Iris pigment epithelial cell (primary cell): ENCODE measurements at places on chromosomes 4 and X.

DNA sequence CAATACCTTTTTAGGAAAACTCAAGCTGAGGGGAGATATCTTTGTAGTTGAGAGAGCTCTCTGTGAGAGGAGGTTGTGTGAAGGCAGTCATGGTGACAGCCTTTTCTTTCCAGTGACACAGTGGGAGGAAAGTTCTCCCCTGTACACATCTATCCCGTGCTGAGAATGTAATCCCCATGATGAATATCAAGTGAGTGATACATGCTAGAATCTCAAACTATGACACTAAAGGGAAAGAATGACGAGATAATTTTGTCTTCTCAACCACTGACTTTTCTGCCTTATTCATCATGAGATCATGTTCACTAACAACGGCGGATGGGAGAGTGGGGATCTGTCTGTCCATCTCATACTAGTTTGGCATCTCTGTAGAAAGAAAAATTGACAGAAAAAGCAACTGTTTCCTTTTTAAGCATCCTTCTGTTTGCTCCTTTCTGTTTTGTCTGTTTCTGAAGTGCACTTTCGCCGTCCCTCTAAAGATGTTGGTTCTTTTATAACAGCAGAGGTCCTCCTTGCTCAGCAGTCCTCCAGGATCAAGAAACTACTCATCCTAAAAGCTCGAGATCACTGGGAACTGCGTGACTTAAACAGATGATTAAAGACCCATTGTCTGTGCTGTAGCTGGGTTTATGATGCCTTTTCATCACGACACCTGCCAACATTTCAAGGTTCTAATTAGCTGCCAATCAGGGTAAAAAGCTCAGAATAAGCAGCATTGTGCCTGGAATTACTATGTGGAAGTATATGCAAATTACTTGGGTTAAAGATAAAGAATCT lies 137.6 kb downstream of the DCK start:
- peak; percentile 62 for DNase-seq

- DNase-seq: no peak
These were observed 167.8 kb upstream of the FAM241A start for GRCh38 chr4:111977419-111977965.

GRCh38 chrX:155874571-155875244 lies 6.4 kb upstream of the VAMP7 start:
- DNase-seq: no peak

- peak; percentile 55 for DNase-seq
These were observed 32.6 kb downstream of the ABHD18 start for GRCh38 chr4:127997534-127998388.

DNA sequence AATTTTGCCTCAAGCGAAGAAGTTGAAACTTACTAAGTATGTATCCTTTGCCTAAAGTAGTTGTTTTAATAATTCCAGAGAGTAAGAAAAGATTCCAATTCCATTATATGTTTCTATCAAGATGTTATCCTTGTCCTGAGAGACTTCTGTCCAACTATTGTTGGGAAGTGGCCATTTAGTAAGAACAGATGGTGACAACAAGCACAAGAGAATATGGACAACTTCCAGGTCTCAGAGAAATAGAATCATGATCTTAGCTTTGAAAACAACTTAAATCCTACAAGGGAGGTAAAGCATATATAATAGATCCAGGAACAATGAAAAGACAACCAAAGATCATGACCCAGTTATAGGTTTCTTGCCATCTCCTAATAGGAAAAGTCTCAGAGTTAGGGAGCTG lies 486.6 kb upstream of the PCDH10 start:
- DNase-seq: no peak

- DNase-seq: no peak
These were observed 59.8 kb downstream of the ZNF711 start for GRCh38 chrX:85303544-85303943.

DNA sequence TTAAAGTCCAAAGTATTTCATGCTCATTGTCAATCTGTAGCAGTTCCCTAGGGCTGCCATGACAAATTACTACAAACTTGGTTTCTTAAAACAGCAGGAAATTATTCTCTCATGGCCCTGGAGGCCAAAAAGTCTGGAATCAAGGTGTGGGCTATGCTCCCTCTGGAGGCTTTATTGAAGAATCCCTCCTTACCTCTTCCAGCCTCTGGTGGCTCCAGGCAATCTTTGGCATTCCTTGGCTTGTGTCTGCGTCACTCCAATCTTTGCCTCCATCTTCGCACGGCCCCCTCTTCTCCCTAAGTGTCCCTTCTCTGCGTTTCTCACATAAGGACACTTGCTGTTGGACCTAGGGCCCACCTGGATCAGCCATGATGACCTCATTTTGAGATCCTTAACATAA lies 170.4 kb downstream of the SMIM20 start:
- no peak for DNase-seq

GRCh38 chr4:7061815-7062214 lies 6.0 kb downstream of the GRPEL1 start:
- DNase-seq: no peak

DNA sequence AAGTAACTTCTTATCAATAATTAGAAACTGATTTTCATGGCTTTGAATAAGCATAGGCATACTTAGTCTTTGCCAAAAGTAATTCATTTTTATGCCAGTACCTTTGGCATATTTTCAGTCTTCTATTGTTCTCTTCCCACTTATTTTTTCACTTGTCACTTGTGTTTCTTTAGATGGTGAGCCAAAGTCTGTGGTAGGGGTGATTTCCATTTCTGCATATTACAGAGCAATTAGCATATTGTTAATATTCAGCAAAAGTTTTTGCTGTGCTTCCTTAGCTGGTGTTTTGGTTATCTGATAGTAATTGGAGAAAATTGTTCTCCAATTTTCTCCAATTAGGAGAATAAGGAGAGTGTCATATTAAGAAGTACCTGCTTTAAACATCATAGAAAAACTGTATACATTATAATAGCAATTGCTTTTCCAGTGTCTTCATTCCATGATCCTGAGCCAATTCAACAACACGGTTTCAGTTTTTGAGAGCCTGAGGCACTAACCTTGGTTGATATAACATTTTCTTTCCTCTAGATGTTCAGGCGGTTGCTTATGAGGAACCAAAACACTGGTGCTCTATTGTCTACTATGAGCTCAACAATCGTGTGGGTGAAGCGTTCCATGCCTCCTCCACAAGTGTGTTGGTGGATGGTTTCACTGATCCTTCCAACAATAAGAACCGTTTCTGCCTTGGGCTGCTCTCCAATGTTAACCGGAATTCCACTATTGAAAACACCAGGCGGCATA lies 64.7 kb downstream of the SMAD1 start:
- DNase-seq: no peak

DNA sequence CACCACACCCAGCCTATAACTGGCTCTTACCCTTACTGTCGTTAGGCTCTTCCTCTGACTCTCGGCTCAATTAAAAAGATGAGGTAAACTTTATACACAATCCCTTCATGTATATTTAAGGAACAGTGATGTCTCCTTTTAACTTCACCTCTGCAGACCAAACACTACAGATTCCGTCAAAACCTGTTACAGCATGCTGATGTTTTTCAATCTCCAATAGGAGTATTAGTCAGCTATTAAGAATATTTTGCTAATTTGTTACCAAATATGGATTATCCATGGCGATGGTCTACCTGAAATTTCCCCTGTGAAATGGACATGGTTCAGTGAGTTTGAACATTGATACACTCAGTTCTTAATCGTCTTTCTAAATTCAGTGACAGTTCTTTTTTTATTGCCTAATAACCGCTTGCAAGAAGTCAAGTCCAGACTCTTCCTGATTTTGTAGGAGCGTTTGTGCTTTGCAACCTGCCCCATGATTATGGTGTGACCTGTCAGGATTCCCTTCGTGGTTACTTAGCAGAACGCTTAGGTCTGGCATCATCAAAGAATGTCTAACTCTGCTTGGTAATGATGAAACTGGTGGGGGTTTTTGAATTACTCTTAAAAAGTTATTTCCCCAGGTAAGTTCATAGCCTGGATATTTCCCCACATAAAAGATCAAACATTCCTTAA lies 72.2 kb upstream of the STOX2 start:
- no peak for DNase-seq

GRCh38 chr4:91319556-91320268 lies 984.1 kb upstream of the GRID2 start:
- no peak for DNase-seq

DNA sequence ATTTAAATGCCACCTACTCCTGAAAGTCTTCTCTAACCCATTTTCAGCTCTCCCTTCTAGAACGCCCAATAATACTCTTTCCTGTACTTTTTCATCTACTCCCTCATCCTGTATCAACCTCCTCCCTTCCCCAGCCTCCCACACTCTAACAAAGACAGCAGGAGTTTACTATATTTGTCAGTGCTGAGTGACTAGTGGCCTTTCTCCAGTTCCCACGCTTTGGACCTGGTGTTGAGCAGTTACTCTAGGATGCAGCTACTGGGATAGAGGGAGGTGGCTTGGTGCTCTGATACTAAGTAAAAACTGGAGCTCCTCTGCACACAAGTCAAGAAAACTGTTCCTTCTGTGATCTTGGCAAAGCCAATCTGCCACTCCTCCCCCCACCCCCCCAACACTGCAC lies 36.1 kb upstream of the KLHL13 start:
- no peak for DNase-seq

- DNase-seq: peak; percentile 64
These were observed 28.1 kb upstream of the MAN2B2 start for GRCh38 chr4:6546681-6547447.

DNA sequence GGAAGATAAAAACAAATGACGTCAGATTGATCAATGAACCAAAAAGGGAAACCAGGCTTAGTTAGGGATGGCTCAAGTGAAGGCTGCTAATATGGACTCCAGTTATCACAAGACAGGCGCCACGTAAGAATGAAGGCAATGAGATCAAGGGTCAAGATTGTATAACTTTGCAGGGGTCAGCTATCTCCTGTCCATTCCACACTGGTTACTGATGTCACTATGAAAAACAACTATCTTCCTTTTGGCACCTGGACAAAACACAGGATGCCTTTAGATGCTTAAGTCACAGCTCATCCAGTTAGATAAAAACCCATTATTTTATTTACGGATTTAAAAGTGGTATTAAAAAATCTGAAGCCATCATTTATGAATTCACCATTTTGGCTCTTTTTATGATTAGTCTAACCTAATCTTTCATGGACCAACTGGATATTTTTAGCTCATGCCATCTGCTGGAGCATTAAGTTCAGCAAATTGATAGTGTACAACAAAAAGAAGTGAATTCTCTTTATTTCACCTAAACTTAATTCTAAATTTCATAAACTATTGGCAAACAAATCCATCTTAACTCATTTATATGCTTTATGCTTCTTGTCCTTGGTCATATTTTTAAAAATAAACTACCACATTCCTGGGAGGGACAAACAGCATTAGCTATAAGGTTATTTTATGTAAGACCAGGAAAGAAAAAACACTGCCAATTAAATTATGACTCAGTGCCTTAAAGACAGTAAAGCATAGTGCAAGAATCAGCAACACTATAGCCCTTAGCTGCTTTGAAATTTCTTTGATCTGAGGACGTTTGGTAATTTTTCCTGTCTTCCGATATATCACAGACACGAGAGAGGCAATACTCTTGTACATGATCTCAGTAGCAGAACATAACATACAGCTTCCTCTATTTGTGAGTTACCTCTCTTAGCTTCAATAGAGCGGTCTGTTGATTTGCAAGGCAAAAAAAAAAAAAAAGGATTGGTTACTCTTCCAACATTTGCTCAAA lies 27.0 kb downstream of the DHX15 start:
- DNase-seq: peak; percentile 74

DNA sequence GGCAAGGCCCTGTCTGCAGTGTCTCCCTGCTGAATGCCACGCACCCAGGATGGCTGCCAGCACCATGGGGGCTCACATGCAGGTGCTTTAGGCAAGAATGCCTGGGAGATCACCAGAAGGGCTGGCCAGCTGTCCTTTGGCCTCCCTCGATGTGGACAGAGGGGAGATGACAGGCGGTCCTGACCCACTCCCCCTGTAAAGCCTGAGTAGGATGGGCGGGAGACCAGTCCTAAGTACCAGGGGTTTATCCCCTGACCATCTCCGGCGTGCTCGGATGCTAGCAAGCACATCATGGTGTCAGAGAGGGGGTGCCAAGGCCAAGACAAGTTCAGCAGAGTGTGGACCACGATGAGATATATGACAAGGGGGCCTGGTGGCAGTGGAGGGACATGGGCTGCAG lies 5.3 kb downstream of the PDZD4 start:
- DNase-seq: no peak

DNA sequence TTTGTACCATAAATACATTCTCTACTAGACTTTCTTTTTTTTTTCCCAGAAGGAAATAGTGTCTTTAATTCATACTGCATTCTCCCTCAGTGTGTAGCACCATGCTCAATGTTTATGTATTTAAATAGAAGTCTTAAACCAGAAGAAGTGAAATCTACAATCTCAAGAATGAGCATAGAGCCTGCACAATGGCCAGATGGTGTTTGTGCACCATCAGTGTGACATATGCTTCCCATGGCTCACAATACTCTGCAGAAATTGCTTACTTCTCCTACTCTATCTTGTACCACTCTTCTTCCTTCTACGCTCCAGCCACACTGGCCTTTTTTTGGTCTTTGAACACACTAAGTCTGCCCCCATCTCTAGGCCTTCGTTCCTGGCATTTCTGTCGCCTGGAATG lies 2.6 kb upstream of the DOCK11 start:
- DNase-seq: no peak

DNA sequence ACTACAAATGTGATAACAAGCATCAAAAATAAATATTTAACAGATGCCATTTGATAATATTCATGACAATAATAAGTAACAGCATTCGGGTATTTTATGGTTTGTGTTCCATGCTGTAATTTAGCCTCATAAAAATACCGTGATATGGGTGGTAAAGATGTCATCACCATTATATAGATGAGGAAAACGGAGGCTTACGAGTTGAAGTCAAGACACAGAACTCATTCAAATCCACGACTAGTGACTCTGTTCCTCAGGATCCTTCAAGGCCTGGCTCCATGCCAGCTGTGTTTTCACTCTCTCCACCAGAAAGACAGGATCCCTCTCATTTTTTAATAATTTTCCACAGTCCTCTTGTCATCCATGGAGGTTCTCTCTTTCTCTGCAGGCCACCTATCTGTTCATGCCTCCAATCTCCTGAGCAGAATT lies 94.5 kb downstream of the APBB2 start:
- no peak for DNase-seq

DNA sequence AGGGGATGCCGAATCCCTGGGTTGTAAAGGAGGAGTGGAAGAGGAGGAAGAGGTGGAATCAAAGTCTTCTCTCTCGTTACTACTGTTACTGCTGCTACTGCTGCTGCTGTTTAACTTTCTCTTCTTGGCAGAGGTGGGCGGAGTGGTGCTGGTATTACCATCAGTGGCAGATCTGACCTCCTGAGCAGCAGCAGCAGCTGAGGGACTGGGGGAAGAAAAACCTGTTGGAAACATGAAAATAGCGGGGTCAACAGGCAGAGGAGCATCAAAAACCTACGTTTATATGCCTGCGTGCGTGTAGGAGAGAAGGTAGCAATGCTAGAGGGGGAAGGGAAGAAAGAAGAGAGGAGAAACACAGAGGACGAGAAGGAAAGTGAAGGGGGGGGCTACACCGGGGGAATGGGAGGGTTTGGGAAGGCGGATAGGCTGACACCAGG lies 339 bp downstream of the CUL4B start:
- peak; percentile 64 for DNase-seq

DNA sequence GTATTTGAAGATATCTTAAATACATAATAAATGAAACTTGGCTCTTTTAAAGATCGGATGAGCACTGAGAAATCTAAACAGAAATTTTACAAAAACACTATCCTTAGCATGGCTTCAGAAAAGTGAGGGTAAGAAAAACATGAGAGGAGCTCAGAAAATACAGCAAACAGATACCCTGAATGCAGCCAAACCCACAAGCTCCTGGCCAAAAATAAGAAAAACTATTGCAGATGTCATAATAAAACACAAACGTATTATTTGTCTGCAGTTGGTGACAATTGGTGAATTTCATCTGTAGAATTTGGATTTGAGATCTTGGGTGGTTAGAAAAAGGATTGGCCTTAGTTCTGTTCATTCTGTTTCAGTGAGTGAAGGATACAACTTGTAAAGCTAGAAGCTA lies 603.9 kb downstream of the INPP4B start:
- DNase-seq: no peak
